NB4 (cell line): ENCODE measurements at places on chromosomes 16 and 17.
A peak's percentile ranks its signal among the peaks of the same experiment; 100 is the strongest.

DNA sequence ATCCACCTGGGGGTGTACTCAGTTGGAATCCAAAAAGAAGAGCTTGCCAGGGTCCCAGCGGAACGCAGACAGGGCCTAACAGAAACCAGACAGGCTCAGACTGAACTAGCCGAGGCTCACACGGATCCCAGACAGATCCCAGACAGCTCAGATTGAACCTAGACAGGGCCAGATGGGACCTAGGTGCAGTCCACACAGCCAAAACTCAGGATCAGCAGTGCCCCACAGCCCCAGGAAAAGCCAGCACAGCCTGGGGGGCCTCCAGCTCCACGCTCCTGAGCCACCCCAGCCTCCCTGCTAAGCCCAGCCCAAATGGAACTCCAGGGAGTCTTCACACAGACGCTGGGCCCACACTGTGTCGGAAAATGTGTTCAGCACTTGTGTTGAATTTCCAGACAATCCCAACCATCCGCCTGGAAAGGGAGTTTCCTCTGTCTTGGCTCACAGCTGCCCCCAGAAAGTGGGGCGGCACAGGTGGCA, 7.5 kb downstream of the STX1B start:
- DNase-seq: no peak

GRCh38 chr17:7577327-7578199, 1.9 kb upstream of the CD68 start:
- no peak for DNase-seq

GRCh38 chr16:7405166-7405565, 72.5 kb downstream of the RBFOX1 start:
- DNase-seq: no peak

- peak; percentile 30 for DNase-seq
Observed at GRCh38 chr16:23505671-23506605, 4.4 kb downstream of the GGA2 start.

GRCh38 chr16:19963301-19963700, 78.7 kb upstream of the GPRC5B start:
- DNase-seq: no peak

- DNase-seq: peak; percentile 90
Observed at GRCh38 chr17:57833179-57833939, 16.5 kb downstream of the MRPS23 start.

DNA sequence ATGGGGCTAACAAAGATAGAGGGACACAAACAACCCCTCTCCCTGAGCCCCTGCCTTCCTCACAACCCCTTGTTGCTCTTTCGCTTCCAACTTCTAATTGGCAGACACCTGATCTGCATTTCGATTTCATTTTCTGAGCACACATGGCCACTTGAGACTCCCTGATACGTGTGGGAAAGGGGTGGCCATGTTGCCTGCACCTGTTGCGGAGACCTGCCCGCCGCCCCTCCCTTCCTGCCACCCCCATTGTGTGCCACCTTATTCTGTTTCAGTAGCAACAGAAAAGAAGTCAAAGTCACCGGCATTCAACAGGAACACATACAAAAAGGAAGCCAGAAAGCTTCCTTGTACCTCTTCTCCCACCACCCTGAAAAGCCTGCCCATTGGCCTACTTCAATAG, 254.7 kb upstream of the SOX9 start:
- DNase-seq: no peak

DNA sequence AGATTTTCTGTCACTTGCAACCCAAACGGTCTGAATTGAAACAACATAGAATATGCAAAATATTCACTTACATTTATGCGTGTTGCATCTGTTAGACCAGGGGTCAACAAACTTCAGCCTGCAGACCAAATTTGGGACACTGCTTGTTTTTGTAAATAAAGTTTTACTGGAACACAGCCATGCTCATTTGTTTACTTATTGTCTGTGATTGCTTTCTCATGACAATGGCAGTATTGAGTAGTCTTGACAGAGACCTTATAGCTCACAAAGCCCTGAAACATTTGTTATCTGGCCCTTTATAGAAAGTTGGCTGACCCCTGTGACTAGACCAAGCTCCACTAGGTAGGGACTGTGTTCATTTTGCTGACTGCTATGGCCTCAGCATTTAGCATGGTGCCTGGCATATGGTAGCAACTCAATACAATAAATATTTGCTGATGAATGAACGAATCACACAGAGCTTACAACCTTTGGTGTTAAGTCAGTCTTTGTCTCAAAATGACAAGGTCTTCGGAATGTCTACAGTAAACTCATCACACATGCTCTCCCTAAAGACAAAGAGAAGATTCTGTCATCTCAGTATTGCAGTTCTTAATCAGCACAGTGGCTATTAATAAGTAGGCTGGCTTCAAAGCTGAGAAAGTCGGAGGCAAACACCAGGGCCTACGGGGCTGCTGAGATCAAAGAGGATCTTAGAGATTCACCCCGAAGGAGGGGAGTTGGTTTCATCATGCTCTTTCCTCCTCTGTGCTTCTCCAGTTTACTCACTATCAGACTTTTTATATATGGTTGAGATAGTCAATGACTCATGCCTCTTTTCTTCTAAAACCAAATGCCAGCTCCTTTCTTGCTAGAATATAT, 95.2 kb upstream of the AXIN2 start:
- DNase-seq: no peak

- no peak for DNase-seq
Observed at GRCh38 chr16:1288813-1289476, 20.5 kb upstream of the UBE2I start.

DNA sequence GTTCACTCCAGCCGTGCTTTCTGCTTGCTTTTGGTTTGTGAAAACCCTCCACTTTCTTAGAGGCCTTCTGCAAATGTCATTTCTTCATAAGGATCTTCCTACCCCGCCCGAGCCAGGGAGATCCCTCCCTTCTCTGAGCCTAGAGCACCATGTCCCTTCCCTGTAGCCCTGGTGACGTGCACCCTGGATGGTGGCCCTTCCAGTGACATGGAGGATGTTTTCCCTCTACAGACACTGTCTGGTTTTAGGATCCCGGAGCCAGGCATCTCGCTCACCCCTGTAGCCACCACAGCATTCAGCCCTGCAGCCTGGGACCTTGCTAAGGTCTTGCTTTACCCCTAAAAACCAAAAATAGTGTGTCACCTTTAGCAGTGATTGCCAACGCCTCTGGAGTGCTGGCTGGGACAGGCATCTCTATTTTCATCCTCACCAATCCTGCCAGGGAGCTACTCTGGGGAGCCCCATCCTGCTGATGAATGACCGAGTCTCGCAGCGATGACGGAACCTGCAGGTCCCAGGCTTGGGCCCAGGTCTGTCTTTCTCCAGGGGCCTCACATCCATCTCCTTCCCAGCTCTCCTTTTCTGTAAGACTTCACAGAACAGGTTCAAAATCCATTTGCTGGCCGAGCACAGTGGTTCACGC, 394.1 kb upstream of the TNRC6C start:
- DNase-seq: no peak

- DNase-seq: peak; percentile 73
Observed at GRCh38 chr17:44610871-44611270, 45.4 kb upstream of the MEIOC start.

DNA sequence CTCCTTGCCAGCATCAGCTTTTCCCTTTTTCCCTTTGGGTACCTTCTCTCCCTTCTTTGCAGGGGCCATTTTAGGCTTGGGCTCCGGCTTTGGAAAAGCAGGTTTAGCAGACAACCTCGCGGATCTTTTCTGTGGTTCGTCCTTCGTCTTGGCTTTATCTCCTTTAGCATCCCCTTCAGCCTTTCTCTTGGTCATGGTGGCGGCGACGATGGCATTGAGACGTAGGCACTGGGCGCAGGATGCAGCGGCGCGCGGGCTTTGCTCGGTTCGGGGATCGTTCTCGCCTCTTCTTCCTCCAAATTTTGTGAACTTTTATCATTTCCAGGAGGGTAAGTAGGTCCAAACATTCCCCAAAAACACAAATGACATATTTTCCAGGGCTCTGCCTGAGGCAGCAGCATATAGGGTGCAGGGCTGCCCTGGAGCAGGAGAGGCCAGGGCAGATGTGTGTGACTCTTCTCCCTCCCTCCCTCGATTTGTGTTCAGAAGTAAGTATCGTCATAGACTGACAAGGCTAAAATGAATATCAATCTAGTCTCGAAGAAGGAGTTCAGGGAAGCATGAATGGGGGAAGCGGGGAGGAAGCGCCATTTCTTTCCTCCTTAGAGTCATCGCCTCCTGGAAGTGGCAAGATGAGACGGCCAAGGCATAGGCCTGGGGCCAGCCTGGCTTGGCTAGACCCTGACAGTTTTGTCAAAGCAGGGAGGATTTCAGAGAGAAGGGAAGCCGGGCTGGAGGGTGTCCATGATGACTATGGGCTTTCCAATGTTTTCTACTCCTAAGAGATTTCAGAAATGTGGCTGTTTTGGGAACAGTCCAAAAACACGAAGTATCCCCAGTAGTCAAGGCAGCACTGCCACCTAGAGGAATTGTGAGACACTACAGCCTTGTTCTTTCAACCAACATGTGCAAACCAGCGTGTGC, 13.2 kb downstream of the CHCT1 start:
- DNase-seq: peak; percentile 82

DNA sequence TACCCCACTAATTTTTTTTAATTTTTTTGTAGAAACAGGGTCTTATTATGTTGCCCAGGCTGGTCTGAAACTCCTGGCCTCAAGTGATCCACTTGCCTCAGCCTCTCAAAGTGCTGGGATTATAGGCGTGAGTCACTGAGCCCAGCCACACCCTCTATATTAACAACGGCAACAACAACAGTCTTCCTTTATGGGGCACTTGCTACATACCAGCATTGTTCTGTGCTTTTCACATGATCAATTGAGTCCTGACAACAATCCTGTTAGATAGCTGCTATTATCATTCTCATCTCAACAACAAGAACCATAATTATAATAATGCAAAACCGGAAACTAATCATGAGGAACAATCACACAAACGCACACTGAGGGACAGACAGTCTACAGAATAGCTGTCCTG, 12.6 kb upstream of the ARL5C start:
- DNase-seq: peak; percentile 74

GRCh38 chr17:41429667-41430066, 5.3 kb upstream of the KRT37 start:
- DNase-seq: no peak
